ENCODE measurements at places on chromosomes 1 and 21. TPM values are rescaled to one million over a fixed set of nuclear protein-coding genes. Genes with fewer than 3 reads are reported as not detected.

DNA sequence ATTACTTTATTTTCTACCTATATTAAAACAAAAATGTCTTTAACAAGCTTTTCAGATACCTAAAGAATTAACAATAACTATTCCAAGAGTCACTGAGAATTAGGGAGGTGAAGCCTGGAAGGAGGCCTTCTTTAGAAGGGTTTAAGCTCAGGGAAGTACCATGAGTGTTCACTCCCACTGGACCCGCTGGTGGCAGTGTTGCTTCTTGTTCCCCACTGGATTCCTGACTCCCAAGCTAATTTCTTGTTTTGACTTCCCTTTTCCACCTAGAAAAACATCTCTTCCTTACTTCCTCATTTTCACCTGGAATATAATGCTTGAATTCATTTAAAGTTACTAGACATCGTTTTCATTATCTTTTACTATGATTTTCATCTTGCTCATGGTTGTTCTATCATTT is 264.2 kb downstream of the HMCN1 start:
- H3K4me3 ChIP-seq: no peak overlapping the region
- no peaks in the 10 kb centered on the region for H3K27me3 ChIP-seq
- no peak overlapping the region for H3K27ac ChIP-seq
- no peaks in the 10 kb centered on the region for H3K36me3 ChIP-seq
- no peak for DNase-seq

DNA sequence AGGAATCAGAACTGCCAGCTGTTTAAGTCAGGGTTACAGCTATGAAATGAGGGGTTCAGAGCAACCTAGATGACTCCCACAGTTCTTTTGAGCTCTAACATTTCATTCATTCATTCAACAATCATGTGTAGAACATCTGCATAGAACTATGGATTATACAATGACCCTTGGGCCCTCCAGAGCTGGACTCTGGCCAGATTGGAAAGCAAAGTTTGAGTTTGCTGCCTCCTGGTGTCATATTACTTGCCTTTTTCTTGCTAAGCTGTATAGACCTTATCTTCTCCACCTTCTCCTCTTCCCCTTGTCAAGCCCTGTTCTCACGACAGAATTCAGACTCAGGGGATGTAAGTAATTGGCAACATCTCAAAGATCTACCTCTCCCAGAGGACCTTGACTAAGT is 4.0 kb downstream of the CASQ2 start:
- no peaks in the 10 kb centered on the region for H3K36me3 ChIP-seq
- no peak overlapping the region for H3K4me3 ChIP-seq
- peak; percentile 17 for DNase-seq
- no peaks in the 10 kb centered on the region for H3K27me3 ChIP-seq
- H3K27ac ChIP-seq: no peak overlapping the region

Gene TMCO4
- 19.1 TPM for total RNA-seq

Gene CYP4A22
- total RNA-seq: not detected

Measured in SJSA1 (cell line).